ENCODE measurements at places on chromosomes 11 and 22.
A peak's percentile ranks its signal among the peaks of the same experiment; 100 is the strongest.

DNA sequence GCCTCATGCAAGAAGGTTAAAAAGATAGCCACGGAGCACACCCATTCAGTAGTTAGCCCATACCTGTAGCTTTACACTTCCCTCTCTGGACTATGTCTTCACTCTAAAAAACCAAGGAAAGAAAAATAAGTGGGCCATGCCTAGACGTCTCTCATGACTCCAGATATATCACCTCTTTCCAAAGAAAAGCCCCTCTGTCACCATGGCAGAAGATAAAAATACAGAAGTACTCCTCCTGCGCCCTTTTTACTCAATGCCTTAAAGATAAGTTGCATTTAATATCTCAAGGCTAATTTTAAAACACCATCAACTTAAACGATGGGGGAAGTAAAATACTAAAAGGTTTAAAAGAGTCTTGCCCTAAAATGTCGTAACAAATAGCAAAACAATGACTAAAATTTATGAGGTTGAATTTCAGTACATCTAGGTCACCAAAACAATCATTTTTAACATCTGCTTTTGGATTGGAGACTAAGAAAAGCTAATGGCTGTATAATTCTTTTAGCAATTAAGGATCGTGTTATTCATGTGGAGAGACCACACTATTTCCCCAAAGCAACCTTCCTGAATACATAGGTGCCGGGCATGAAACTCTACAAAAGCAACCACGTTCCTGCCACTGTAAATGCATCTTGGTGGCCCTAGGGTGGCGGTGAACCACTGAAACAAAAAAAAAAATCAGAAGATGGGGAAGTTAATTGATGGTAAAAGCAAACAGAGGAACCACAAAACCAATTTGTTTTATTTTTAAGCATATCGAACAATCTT, 46.0 kb downstream of the CELF1 start:
- no peak for DNase-seq

DNA sequence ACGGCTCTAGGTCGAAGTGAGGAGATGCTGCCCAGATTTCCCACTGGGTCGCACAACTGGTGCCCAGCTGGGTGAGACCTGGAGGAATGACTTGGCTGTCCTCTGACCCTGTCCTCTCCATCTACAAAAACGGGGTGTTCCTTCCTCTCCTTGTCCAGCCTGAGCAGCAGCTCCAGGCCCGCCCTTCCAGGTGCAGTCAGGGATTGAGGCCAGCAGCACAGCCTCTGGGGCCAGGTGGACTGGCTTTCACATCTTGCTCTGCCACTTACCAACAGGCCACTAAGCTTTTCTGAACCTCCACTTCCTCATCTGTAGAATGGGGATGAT, 91.7 kb upstream of the LMO1 start:
- no peak for DNase-seq

DNA sequence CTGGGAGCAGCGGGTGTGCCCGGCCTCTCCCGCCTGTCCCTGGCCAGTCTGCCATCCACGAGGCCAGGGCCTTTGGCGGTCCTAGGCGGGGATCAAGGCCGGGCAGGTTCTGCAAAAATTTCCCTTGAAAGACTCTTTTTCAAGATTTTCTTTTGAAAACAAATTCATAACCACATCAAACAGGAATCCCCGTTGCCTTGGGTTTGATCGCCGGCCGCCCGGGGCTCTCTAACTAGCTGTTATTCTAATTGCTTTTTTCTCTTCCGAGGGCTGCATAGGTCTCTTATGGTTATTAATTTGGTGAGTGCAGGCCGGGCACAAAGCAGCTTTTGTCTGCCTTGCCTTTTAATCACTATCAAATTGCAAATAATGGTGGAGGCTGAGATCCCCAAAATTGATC, 42.0 kb downstream of the CDKN1C start:
- DNase-seq: no peak

DNA sequence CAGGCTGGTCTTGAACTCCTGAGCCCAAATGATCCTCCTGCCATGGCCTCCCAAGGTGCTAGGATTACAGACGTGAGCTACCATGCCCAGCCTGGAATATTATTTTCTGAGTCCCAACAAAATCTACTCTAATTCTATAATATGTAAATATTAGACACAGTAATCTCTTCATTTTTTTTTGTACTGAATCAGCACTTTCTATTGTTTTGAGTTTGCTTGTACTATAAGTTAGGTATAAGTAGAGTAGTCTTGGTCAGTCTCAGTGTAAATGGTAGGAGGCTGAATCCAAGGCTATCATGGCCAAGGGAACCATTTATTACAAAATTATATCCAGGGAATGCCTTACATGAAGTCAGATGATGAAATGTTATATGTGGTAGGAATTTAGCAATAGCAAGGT, 19.6 kb upstream of the OR6X1 start:
- no peak for DNase-seq

DNA sequence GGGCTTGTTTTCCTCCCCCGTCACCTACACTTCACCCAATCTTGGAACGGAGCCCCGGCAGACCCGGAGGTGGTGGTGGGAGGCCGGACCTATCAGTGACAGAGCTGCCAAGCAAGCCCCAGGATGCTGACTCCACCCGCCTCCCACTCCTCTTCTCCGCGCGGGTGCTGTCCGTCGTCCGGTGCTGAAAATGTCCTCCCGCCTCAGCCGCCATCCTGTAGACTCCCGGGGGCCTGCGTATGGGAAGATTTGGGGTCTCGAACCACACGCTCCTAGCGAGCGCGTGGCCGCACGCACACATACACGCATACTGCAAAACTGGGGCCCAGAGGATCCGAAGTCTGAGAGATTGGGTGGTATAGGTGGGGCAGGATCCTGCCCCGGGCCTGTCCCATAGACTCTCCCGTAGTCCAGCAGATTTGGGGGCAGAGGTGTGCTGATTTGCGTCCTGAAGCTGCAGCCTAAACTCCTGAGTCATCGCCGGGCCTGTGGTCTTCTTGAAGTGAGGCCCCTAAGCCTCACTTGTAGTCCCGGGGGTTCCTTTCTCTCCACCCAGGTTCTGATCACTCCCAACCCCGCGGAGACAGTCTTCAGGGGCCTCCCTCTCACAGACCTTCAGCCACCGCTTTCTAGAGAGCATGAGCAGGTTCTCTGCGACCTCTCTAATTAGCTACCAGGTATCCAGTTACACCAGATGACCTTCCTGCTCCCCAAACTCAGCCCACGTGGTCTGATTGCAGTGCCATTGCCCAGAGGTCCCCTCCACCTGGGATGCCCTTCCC, 796 bp upstream of the YIF1A start:
- peak; percentile 62 for DNase-seq

GRCh38 chr22:39617342-39617741, 46.8 kb downstream of the CACNA1I start:
- no peak for DNase-seq

GRCh38 chr11:61042961-61043540, 59.2 kb upstream of the CD5 start:
- DNase-seq: peak; percentile 73

DNA sequence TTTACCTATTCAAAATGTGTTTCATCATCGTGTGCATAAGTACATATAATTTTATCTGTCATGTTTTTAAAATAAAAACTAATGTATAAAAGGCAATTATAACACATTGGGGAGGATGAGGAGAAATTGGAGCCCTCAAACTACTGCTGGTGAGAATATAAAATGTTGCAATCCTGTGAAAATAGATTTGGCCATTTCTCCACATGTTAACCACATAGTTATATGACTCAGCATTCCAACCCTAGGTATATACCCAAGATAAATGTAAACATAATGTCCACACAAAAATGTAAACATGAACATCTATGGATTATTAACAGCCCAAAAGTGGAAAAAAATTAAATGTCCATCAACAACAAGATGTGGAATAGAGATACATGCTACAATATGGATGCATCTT, 928.0 kb upstream of the FAT3 start:
- no peak for DNase-seq

DNA sequence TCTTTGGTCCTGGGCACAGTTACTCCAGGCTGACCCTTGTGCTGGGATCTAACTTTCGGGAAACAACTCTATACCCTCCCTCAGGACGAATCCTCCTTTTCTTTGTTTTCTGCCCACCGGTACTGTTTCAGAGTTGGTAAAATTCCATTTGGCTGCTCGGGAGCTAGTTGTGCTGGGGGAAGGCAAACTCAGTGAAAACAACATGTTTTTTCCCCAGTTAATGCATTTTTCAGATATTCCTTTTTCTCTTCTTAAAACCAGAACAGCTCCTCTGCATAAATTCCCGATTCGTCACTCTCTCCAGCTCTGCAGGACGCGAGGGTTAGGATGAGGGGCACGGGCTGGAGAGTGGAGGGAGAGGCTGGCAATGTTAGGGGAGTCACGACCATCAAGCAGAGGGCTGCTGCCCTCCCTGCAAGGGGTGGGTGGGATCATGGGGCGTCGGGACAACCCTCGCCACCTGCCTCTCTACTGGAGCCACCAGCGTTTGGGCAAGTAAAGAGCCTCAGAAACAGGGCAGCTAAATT, 31.3 kb downstream of the LRRC10B start:
- no peak for DNase-seq

GRCh38 chr11:99973993-99974392, 713.1 kb upstream of the ARHGAP42 start:
- no peak for DNase-seq

DNA sequence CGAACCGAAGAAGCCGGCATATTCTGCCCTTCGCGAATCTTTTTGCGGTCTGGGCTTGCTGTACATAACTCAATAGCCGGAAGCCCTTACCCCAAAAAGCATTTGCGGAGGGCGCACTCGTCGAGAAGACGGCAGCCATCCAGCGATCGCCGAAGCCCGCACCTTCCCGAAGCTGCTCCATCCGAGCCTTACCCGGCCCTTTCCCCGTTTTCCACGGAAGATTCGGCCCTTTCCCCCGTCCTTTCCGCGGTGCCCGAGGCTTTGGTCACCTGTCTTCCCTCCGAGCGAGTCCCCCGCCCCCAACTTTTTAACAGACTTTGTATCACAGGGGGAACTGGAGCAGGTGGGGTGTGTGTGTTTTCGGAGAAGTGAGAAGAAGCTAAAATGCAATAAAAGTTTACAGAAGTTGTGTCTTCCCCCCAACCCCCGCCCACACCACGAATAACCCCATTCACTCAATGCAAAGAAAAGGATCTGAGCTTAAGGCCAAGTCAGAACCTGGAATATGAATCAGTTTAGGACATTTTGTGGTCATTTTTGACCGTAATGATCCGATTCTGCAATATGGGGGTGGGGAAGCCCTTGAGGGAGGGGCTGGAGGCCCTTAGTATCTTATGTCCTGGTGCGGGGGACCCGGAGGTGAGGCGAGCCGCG, 99.0 kb upstream of the HSD17B12 start:
- no peak for DNase-seq

- DNase-seq: no peak
These were observed 83.9 kb downstream of the RRAS2 start for GRCh38 chr11:14275076-14275475.

DNA sequence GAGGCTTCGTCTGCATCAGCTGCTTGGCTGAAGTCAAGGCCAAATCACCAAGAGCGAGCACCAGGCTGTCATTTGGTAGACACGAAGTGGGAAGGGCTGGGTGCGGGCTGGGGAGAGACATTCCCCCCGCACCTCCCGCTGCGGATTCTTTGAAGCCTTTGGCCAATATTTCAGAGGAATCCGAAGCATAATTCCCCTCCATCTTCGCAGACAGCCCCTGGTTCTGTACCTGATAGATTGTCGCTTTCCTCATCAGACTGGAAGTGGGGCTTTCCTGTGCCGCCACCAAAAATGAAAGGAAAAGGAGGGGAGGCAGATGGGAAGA, 15.3 kb downstream of the BLID start:
- peak; percentile 48 for DNase-seq

GRCh38 chr11:12411806-12412727, 34.7 kb downstream of the PARVA start:
- DNase-seq: peak; percentile 68

DNA sequence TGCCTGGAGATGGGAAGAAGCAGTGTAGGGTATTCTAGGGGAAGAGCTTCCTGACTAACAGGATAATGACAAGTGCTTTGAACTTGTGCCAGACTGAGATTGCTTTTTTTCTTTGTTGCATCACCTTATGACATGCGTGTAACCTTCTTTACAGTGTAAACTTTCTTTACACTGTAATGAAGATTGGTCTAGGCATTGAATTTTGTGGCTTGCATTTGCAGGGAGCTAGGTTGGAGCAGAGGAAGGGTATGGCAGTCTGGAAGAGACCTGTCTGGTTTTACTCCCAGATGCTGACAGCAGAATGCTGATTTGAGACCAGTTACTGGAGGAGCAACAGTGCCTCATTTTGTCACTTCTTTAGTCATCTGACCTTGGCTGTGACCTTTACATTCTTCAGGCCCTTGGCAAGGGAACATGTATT, 5.6 kb downstream of the DDB2 start:
- no peak for DNase-seq

- no peak for DNase-seq
These were observed 24.9 kb downstream of the NADSYN1 start for GRCh38 chr11:71477641-71478527.

GRCh38 chr11:61377461-61378160, 14.8 kb upstream of the TMEM216 start:
- no peak for DNase-seq

DNA sequence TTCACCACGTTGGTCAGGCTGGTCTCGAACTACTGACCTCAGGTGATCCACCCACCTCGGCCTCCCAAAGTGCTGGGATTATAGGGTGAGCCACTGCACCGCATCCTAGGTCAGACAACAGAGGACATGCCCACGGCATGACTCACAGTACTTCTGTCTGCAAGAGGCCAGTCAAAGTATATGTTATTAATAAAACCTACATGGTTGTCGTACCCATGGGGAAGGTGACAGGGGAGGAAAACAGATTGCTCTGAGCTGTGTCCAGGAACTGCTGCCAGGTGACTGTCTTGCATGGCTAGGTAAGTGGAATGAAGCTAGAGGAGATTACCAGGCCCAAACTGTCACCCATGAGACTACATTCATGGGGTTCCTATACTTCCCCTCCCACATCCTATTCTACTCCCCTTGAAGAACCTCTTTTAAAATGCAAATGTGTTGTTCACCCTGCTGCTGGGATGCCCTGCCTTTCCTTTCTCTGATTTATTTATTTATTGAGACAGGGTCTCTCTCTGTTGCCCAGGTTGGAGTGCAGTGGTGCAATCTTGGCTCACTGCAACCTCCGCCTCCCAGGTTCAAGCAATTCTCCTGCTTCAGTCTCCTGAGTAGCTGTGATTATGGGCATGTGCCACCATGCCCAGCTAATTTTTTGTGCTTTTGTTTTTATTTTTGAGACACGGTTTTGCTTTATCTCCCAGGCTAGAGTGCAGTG, 2.0 kb upstream of the NLRX1 start:
- no peak for DNase-seq

Measured in NCI-H1417 (cell line).